ENCODE measurements at places on chromosomes 3 and 15.

DNA sequence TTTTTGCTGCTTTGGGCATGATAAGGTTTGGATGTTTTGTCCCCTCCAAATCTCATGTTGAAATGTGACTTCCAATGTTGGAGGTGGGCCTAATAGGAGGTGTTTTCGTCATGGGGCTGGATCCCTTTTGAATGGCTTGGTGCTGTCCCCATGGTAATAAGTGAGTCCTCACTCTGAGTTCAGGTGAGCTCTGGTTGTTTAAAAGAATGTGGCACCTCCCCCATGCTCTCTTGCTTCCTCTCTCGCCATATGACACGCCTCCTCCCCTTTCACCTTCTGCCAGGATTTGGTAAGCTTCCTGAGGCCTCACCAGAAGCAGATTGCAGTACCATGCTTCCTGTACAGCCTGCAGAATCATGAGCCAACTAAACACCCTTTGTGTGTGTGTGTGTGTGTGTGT, 255.5 kb downstream of the EPHB1 start:
- no peak for DNase-seq

GRCh38 chr3:9135930-9136525, 113.4 kb downstream of the SRGAP3 start:
- no peak for DNase-seq

DNA sequence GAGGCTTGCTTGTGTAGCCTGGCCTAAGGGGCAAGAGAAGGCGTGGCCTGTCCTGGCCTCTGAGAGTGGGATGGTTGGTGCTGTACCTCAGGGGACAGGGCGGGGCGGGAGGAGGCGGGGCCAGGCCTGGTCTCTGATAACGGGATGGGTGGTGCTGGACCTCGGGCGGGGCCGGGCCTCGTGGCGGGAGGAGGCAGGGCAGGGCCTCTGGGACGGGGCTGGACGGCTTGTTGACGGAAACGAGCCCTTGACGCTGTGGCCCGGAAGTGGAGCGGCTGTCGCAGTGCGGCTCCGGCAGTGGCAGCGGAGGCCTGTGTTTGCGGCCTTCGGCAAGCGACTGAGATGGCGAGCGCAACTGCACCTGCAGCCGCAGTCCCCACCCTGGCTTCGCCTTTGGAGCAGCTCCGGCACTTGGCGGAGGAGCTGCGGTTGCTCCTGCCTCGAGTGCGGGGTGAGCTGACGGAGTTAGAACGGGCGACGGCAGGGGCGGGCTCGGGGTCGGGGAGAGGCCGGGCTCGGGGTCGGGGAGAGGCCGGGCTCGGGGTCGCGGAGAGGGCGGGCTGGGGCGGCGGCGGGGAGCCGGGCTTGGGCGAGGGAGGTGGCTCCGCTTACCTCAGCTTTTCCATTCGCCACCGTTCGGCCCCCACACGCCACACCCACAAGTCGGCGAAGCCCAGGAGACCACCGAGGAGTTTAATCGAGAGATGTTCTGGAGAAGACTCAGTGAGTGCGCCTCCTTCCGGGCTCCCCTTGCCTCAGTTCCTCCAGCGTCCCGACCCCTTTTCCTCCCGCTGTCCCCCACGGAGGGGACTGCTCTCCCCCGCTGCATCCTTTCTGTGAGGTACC, at the start of gene CCNDBP1:
Gene CCNDBP1, plus strand, starts transcription at position 247 of the 846 bp plus-strand sequence. Its CDS starts 96 bp downstream, at position 343.
- DNase-seq: peak; percentile 71

GRCh38 chr15:77138167-77138522, 67.2 kb upstream of the TSPAN3 start:
- DNase-seq: no peak

GRCh38 chr15:72979791-72980190, 72.5 kb upstream of the NEO1 start:
- no peak for DNase-seq

- DNase-seq: no peak
These were observed 465.9 kb upstream of the TGFBR2 start for GRCh38 chr3:30140356-30141075.

- no peak for DNase-seq
These were observed 16.0 kb downstream of the ANKRD63 start for GRCh38 chr15:40266828-40267304.

DNA sequence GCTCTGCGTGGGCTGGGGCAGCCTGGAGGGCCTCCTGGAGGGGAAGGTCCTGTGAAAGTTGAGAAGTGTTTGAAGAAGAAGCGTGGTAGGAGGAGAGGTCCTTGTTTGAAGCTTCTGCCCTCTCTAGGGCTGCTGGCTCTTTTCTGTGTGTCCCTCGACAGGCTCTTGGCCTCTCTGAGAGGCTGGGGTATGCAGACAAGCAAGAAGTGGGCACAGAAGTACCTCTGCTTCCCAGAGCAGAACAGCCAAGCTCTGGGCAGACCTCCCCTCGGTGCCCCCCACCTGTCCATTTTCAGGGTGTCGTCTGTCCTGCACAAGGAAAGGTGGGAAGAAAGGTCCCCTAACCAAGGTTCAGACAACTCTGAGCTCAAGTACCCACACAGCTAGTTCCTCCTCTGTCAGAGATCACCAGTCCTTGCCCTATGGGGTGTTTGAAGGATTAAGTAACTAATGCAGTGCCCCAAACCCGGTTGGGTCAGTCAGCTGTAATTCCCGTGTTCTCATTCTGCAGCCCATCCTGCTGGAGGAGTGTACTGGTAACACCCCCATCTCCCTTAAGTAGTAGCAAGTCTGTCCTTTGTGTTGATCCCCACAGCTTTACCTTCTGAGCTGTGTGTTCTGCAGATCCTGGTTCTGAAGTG, 6.3 kb downstream of the CSK start:
- DNase-seq: no peak

- DNase-seq: no peak
These were observed 9.7 kb downstream of the DBR1 start for GRCh38 chr3:138165061-138165460.

DNA sequence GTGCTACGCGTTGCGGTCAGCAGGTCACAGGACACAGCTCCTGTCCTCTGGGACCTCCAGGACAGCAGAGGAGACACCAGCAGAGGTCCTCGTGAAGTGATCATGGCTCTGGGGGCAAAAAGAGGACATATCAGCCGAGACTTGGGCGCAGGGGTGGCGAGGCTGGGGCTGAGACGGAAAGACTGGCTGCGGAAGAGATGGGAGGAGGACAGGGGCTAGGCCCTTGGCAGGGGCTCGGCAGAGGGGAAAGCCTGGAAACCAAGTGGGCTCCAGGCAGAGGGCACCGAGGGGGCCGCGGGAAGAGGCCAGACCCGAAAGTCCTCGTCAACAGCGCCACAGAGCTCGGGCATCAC, 4.9 kb upstream of the CFAP100 start:
- DNase-seq: no peak

- no peak for DNase-seq
These were observed 52.6 kb upstream of the ABHD10 start for GRCh38 chr3:111926266-111926676.

DNA sequence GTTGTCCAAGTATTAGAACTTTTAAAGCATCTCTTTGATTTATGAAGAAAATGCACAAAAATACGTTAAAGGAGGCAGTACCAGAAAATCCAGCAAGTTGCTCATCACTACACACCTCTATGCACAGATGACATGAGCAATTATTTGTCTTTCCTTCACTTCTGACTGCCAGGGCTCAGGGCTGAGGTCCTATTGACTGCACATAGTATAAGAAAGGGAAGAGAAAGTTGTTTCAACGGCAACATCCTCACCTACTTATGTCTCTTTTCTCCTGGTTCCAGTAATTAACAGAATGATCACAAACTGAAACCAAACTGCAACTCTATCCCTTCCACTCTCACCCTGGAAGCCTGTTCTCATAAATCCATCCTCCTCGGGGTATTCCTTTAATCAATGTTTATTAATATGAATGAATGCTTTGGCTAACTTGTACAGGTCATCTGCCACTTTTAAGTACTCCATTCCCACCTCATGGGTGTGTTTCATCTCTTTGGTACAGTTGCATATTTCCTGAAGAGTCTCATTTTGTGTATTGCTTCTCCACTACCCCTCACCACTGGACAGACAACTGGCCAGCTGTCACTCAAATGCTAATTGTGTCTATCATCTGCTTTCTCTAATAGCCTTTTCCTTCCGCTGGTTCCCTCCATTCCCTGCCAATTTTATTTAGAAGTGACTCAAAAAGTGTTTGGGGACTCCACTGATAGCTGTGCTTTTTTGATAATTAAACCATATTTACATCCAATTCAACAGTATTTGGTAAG, 34.5 kb downstream of the RAB27A start:
- no peak for DNase-seq

DNA sequence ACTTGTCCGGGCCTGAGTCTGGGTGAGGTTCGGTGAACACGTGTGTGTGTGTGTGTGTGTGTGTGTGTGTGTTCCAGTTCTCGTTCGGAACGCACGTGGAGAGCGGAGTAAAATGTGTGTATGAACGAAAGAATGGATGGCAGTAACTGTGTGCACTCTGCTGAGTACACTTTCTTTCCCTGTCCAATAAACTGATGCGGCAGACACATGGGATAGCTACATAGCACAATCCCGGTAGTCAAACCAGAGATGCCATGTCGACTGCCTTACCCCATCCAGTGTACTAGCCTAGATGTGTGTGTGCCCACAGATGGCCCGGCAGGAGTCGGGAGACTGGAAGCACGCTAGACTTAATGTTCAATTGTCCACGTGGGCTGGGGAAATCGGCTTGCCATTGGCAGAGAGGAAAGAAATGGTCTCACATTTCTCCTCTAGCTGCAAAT, 507 bp upstream of the GOLIM4 start:
- peak; percentile 98 for DNase-seq

DNA sequence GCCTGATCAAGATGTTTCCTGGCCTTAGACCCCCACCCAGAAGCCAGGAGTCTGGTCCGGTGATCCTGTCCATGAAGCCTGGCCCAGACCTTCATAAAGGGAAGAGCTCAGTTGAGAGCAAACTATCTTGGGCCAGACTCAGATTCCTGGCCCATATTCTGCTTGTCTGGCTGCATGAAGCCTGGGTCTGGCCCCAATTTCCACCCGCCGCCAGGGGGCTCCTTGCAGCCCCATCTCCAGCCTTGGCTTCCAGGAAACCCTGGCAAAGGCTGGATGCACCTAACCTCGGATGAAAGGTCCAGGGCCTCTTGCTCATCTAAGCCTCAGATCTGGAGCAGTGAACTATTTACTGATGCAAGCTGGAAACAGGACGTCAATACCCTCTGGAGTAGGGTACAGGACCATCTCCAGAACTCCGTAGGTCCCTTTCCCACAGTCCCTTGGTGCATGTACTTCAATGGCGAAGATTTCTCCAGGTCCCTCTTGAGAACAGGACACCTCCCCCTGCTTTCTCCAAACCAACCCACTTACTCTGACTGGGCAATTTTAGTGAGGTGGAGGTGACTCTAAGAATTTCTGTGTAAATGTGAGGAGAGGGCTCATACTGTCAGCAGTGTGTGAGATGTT, 5.6 kb downstream of the FOXL2 start:
- no peak for DNase-seq

- no peak for DNase-seq
These were observed 183.8 kb downstream of the NEK10 start for GRCh38 chr3:27185231-27185989.

- DNase-seq: no peak
These were observed 27.5 kb downstream of the BHLHE40 start for GRCh38 chr3:5006755-5007202.

DNA sequence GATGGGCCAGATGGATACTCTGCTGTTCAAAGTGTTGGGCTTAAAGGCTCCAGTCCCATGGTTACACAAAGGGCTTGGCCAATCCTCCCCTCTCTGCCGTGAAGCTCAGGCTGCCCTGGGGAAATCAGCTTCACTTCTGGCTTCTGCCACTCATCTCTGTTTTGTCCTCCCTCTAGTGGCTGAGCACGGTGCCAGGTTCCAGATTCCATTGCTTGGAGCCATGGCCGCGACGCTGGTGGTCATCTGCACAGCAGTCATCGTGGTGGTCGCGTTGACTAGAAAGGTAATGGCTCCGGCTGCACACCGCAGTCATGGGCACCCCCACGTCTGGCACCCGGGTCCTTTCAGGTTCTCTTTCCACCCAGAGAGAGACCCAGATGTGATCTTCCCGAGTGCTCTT, 5.6 kb downstream of the TIGIT start:
- DNase-seq: peak; percentile 69

GRCh38 chr15:70069716-70070115, 28.0 kb downstream of the TLE3 start:
- DNase-seq: no peak

DNA sequence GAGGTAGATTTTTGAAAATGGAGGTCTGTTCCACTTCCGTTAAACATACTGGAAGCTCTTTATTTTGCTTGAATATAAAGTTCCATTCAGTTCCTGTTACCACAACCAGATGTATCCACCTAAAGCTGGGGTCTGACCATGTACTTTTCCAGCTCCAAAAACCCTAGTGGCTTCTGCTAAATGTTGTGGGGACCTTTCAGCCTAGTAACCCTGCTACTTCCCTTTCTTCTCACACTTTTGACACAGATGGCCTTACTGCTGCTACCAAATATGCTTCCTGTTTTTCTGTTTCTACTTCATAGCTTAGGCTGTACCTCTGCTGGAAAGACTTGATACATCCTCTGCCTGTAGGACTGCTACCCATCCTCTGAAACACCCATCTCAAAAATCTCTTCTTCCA, 87.8 kb downstream of the COL6A6 start:
- no peak for DNase-seq

DNA sequence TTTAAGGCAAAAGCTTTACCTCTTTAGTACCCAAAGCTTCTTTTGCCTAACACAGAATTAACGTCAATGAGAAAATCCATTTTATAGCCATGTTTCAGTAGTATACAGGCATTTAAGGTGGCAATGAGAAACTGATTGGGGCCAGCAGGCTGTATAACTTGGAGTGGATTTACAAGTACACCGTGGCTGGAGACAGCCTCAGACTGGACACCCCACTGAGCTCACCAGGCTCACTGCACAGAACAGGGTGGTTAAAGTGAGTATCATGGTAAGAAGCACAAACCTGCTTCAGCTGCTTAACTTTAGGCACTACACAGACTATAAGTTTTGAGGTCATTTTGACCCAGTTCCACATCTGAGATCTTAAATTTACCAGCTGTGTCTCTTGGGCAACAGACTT, 8.9 kb downstream of the CPOX start:
- no peak for DNase-seq

DNA sequence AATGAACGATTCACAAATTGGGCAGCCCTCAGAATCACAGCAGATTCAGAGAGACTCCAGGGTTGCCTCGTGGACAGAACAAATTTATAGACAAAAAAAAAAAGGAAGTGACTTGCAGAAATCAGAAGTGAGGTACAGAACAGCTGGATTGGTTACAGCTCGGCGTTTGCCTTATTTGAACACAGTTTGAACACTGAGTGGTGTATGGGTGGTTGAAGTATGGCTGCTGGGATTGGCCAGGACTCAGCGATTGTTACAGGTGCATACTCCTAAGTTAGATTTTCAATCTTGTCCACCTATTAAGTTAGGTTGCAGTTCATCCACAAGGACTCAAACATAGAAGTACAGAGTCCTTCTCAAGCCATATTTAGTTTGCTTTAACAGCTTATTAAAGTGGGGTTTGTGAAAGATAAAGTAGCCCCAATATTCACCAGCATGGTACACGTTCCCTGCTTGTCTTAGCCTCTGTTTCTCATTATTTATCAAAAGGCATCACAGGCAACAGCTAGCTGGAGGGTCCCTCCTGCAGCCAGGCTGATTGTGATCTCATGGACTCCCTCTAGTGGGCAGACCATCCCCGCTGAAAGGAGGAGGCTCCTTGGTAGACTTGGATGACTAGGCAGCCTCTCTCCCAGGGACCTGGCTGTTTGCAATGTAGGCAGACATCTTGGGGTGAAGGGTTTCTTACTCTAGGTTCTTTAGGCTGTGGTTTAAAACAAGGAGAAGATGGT, 17.6 kb upstream of the ALDH1L1 start:
- peak; percentile 63 for DNase-seq

All from NCI-H2171 treated with DMSO at 0.1 percent for 48 hours (cell line).